PC-3 (cell line): ENCODE measurements at places on chromosomes 16 and 17. TPM values are rescaled to one million over a fixed set of nuclear protein-coding genes. Genes with fewer than 3 reads are reported as not detected.

CLEC3A gene
- total RNA-seq: not detected in 2 replicates

SLC12A3 gene
- not detected in 2 replicates for total RNA-seq

DNA sequence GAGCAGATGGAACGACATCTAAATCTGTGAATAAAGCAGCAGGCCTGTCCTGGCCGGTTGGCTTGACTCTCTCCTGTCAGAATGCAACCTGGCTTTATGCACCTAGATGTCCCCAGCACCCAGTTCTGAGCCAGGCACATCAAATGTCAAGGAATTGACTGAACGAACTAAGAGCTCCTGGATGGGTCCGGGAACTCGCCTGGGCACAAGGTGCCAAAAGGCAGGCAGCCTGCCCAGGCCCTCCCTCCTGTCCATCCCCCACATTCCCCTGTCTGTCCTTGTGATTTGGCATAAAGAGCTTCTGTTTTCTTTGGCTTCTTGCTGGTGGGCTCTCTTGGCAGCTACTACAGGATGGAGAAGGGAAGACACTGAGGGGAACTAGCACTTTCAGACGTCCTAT is 4.1 kb upstream of the RSAD1 start:
- DNase-seq: no peak

DNA sequence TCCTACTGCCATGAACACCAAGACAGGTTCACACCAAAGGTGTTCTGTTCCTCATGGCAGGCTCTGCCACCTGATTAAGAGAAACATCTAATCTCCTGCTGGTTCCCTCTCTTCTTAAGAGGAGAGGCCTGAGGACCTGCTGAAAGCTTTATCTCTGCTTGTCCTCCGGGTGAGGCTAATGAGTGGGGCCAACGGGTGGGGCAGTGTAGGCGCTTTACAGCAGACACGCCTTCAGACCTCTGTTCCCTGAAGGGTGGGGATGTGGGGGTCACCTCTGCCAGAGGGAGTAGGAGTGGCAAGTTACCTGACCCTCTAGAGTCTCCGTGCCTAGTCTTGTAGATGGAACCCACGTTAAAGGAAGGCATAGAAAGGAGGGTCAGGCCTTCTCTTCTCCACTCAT is 4.2 kb upstream of the MRM1 start:
- no peak for DNase-seq

SYCE1L gene
- total RNA-seq: 0.46 and 1.7 TPM in 2 replicates

GRCh38 chr17:43891851-43892646 is 15.3 kb downstream of the MPP2 start:
- DNase-seq: no peak

DNA sequence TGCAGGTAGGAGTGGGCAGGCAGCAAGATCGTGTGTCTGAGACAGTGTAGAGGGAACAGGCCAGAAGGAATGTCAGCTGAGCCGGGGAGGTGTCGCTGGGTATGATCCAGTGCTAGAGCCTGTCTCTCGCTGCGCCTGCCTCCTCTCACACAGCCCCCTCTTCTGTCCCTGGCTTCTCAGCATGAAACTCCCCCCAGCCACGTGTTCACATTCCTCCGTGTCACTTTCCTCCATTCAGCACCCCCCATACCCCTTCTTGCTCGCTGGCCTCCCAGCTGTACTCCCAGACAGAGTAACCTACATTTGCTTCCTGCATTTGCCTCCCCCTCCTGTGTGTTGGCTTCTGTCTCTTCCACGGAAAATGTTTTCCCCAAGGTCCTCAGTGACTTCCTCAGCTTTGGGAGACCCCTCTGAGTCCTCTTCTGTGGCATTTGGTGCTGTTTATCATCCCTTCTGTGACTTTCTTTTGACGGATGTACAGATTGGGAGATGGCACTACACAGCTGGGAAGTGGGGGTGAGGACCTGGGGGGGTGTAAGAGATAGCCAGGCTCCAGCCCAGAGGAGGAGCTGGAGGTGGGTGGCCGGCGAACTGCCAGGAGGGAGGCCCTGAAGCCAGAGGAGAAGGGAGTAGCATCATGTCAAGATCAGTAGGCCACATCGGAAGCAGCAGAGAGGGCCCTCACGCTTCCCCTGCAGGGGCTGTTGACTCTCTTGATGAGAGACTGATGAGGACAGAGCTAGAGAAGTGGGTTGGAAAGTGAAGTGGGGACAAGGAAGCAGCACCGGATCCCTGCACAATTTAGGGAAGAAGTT is 19.2 kb downstream of the SGF29 start:
- no peak for DNase-seq

GRCh38 chr17:10474536-10474935 is 5.2 kb upstream of the MYH4 start:
- DNase-seq: no peak
